ENCODE measurements at places on chromosomes 4 and X. TPM values are rescaled to one million over a fixed set of nuclear protein-coding genes. Genes with fewer than 3 reads are reported as not detected.

GRCh38 chrX:48826876-48827653 lies 752 bp downstream of the ERAS start:
- no peak for DNase-seq

- DNase-seq, result peak; percentile 67
Measured at GRCh38 chrX:136694431-136695087, 46.6 kb downstream of the CD40LG start.

DNA sequence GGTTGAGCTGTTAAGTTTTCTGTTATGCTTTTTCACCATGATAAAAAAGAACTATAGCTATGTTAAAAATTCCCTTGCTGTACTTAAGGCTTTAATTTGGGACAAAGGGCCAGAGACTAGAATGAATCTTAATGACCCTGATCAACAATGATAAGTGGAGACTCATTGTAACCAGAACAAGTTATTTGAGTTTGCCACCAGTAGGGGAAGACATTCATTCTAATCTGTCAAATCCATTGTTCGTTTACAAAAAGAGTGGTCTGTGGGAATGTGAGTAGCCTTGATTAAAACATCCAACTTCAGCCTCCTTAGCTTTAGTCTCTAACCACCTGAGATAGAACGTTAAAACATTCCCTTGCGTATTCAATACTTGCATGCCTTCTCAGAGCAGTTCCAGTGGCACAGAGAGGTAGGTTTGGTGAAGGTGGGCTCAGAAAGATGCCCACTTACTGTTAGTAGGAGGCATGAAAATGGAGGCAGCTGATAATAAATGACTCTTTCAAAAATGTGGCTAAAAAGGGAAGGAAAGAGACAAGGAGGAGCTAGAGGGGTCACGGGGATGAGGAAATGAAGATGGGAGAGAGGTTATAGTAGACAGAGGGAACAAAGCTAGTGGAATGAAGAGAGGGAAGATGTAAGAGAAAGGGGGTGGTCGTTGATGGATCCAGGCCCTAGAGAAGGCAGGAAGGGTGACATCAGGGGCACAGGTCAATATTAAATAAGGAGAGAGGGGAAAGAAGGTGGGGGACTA lies 66.2 kb downstream of the EGF start:
- no peak for DNase-seq

GRCh38 chr4:106796876-106797275 lies 239.2 kb downstream of the DKK2 start:
- no peak for DNase-seq

- no peak for DNase-seq
Measured at GRCh38 chr4:37981844-37982720, 21.9 kb downstream of the PTTG2 start.

- peak; percentile 30 for DNase-seq
Measured at GRCh38 chr4:145930592-145930991, 8.0 kb downstream of the ZNF827 start.

DNA sequence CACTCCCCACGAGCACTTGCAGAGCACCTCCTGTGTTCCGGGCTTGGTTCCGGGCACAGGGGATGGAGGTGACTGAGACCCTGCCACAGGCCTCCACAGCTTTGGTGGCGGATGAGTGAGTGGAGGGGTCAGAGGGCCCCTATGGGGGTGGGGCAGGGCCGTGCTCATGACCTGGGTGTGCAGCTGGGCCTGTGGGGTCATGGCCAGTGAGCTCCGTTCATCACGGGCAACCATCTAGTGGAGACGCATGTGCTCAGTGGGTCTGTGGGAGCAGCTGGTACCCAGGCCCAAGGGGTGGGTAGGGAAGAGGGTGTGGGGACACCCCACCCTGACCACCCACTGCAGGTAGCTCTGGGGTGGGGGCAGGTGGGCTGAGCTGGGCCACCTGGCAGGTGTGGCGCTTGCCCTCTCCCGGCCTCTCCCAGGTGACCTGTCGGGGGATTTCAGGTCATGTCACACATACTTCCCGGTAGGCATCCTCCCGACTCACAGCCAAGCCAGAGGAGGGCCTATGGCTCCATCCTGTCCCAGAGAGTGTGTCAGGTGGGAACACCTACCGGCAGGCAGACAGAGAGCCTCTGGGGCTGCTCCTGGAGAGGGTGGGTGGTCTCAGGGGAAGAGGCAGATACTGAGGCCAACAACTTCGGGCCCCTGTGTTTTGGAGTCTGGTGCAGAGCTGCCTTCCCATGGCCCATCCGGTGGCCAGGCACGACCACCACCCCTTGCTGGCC lies 3.6 kb downstream of the PSAPL1 start:
- no peak for DNase-seq

- DNase-seq, result no peak
Measured at GRCh38 chr4:23881674-23882337, 8.0 kb downstream of the PPARGC1A start.

- DNase-seq, result no peak
Measured at GRCh38 chr4:135319685-135320084, 1118.1 kb upstream of the PABPC4L start.

DNA sequence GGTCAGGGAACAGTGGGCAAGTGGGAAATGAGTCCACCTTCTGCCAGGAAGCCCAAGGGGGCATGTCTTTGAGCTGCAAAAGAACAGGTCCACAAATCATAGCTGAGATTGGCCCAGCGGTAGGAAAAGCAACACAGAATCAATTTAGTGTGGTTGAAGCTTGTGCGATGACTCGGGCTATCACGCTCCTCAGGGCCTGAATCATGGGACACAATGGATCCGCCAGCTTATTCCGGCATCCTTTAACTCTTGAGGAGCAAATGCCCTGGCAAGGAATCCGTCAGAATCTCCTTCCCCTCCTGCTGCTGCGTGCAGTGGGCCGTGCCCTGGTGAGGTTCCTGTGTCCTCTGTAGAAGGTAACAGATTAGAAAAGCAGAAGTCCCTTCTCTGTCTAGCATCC lies 98.0 kb downstream of the RELL1 start:
- no peak for DNase-seq

- DNase-seq, result no peak
Measured at GRCh38 chrX:115452251-115452650, 108.7 kb upstream of the PLS3 start.

DNA sequence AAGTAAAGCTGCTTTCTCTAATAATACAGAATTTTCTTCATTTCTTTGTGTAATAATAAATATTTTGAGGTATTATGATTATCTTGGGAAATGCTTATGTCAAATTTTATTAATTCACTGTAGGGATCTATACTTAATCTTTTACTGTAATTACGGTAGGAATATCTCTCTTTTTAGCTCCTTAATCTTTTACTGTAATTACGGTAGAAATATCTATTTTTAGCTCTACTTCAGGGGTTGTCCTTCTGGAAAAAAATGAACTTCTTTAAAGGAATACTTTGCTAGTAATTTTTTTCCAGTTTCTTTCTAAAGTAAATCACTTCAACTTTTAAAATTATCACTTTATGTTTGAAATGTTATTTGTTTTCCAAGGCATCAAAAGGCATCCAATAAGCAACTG lies 2229.4 kb upstream of the AGA start:
- DNase-seq, result no peak

DNA sequence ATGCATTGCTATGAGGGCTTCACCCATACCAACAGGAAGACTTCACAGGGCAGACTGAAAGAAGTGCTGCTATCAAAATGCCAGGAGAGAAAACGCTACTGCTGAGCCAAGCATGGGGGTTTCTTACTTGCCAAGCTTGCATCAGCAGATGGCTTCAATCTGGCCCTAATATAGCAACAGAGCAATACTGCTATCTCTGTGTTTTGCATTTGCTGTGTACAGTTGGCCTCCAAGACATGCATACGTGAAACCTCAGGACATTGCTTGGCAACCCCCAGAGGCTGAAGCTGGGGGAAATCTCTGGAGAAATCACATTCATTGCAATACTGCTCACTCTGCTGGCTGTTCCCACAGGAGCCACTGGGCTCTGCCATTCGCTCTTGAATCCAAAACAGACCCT lies 127.2 kb upstream of the GPC4 start:
- DNase-seq, result no peak

GRCh38 chr4:16582526-16582925 lies 315.9 kb downstream of the LDB2 start:
- DNase-seq, result no peak

- no peak for DNase-seq
Measured at GRCh38 chrX:110156167-110156754, 153.3 kb downstream of the TMEM164 start.

DNA sequence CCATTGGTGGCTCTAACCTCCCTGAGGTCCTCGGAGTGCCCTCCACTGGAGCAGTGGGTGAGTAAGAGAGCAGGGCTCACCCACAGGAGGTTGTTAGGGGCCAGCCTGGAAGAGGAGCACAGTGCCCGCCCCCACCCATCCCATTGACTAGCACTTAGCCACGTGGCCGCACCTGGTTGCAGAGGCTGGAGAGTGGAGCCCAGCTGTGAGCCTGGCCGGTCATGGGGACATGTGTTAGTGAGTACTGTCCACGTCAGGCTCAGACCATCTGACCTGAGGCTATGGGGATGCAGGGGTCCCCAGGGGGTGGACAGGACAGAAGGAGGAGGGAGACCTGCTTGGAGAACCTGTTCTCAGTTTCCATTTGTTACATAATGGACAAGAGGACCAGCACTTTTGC lies 1.4 kb upstream of the MAN2B2 start:
- DNase-seq, result no peak

Gene OPRPN
- not detected for total RNA-seq

Gene ARMCX2
- total RNA-seq, result 44.0 TPM
